ENCODE measurements at places on chromosomes 12 and 14.

DNA sequence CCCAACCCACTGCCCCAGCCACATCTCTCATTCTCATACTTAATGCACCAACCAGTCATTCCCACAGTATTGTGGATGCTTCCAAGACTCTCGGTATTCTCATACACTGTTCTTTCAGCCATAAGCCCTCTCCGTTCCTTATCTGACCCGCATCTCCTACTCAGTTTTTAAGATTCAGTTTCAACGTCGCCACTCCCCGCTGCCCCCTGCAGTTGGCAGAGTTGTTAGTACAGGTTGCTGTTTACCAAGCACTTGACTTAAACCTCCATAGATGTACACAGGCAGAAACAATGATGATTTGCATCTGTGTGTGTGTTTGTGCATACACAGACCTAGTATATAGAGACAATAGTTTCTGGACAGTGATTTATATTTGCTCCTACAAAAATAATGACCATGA is 40.2 kb downstream of the PAH start:
- peak; percentile 15 for DNase-seq

- DNase-seq, result no peak
Observed at GRCh38 chr14:53032161-53032803, 81.4 kb upstream of the FERMT2 start.

- no peak for DNase-seq
Observed at GRCh38 chr12:92085040-92085735, 60.5 kb downstream of the BTG1 start.

DNA sequence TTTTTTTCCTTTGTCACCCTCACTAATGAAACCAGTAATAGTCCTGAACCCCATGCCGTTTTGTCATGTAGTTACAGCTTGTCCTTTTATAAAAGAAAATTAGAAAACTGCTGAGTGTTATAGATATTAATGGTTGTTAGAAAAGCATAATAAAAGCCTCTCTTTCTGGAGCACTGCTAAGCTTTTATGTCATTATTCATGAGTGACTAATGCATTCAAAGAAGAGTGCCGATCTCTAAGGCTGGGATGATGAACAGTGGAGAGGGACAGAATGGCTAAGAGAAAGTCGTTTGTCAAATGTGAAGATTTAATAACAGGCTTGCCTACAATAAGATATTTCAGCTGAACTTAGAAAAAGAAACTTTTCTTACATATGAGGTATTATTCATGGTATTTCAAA is 121.6 kb downstream of the MGAT4C start:
- no peak for DNase-seq

GRCh38 chr12:5022465-5023061 is 21.1 kb upstream of the KCNA5 start:
- DNase-seq, result no peak

GRCh38 chr14:81235096-81235495 is 14.3 kb upstream of the GTF2A1 start:
- DNase-seq, result no peak

DNA sequence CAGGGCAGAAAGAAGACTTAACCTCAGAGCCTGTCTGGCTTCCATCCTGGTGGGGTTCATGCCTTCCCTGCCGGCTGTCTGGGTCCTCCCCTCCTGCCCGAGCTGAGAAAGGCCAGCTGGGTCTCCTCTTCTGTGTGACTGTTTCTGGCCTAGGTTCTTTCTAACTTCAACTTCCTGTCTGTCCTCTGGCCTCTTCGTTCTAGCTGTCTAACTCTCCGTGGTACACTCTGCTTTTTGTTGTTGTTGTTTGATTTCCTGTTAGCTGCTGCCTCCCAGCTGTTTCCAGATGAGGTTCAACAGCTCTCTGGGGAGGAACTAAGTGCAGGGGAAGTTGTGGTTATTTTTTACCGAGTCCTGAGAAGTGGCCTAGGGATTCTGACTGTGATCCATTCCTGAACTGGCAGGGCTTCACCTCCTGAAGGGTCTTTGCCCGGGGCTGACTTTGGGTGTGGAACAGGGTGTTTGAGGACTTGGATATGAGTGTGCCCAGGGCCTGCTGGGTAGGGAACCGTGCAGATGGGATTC is 3.2 kb downstream of the MLXIP start:
- DNase-seq, result peak; percentile 22

- DNase-seq, result peak; percentile 18
Observed at GRCh38 chr14:35938770-35939169, 112.6 kb downstream of the BRMS1L start.

DNA sequence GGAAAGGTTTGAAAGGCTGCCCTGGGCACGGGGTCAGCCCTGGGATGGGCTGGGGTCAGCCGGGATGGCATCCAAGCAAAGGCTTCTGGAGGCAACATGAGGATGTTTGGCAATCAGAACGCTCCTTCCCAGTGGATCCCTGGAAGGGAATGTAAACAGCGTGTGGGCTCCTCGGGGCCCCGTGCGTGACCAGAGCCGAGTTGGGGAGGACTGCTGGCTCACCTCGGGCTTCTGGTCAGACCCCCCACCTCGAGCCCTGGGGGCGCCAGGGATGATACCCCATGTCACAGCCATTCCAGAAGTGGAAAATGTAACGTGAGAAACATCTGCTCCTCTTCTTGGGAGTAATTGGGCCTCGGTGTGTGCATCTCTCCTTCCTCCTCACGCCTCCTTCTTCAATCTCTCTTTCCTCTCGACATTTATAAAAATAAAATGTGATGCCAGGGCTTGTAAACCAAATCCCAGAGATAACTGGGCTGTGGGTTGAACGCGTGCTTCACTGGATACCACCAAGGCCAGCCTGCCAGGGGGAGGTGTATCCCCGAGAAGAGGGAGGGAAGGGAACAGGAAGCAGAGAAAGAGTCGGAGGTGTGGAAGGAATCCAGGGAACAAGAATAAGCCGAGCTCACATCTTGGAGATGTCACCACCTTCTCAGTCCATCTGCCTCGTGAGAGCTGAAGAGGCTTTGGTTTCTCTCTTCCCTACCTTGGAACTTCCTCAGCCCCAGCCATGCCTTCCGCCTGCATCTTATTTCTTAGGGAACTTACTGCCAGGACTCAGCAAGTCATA is 144.8 kb downstream of the NUAK1 start:
- DNase-seq, result no peak

GRCh38 chr14:105507247-105507646 is 16.2 kb downstream of the TEDC1 start:
- no peak for DNase-seq

GRCh38 chr14:35163384-35163783 is 41.0 kb downstream of the PRORP start:
- no peak for DNase-seq

GRCh38 chr12:93292213-93292612 is 85.5 kb upstream of the NUDT4 start:
- no peak for DNase-seq

DNA sequence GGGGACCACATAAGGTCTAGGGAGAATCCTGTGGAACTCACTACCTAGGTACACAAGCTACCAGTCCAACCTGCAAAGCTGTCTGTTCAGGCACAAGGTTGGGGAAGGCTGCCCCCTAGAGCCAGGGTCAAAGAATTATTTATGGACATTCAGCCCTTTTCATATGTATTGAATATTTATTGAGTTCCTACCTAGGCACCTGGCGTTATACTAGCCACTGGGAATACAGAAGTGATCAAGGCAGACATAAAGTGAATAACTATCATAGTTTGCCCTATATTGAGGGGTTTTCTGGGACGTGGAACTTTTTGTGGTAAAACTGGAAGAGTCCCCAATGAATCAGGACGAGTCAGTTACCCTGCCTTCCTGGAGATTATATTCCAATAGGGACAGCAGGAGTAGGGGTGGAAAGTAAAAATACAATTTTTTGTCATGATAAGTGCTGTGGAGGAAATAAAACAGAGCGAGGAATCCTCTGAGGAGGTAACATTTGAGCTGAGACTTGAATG is 5.8 kb upstream of the SLC48A1 start:
- peak; percentile 48 for DNase-seq

- no peak for DNase-seq
Observed at GRCh38 chr12:67871231-67871630, 118.0 kb upstream of the IFNG-AS1 start.

GRCh38 chr14:53226553-53226952 is 73.4 kb upstream of the DDHD1 start:
- no peak for DNase-seq

DNA sequence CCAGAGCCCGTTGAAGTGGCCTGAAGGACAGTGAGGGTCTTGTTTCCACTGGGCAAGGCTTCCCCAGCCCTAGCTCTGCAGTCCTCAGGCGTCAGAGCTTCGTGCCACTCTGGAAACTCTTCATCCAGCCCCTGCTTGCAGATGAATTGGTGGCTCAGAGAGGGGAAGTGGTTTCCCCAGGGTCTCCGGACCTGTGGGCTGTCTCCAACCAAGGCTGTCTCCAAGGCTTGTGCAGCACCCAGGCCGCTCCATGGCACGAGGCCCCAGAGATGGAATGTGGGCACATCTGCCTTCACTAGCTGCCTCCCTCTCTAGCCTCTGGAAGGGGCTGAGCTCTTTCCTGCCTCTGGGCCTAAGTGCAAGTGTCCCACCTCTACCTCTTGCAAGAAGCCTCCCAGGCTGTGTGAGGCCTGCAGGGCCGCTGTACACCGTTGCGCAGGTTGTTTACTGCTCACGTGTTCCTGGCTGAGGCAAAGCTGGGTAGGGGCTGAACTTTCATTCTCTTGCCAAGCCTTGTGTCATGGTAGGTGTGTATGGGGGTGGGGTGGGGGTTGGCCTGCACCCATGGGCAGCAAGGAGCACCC is 11.1 kb downstream of the RIN3 start:
- DNase-seq, result no peak

- DNase-seq, result no peak
Observed at GRCh38 chr12:55985341-55985740, 11.5 kb downstream of the RAB5B start.

- DNase-seq, result peak; percentile 51
Observed at GRCh38 chr14:95291859-95292542, 27.7 kb downstream of the CLMN start.

GRCh38 chr12:75665216-75665615 is 153.8 kb upstream of the KRR1 start:
- DNase-seq, result no peak

DNA sequence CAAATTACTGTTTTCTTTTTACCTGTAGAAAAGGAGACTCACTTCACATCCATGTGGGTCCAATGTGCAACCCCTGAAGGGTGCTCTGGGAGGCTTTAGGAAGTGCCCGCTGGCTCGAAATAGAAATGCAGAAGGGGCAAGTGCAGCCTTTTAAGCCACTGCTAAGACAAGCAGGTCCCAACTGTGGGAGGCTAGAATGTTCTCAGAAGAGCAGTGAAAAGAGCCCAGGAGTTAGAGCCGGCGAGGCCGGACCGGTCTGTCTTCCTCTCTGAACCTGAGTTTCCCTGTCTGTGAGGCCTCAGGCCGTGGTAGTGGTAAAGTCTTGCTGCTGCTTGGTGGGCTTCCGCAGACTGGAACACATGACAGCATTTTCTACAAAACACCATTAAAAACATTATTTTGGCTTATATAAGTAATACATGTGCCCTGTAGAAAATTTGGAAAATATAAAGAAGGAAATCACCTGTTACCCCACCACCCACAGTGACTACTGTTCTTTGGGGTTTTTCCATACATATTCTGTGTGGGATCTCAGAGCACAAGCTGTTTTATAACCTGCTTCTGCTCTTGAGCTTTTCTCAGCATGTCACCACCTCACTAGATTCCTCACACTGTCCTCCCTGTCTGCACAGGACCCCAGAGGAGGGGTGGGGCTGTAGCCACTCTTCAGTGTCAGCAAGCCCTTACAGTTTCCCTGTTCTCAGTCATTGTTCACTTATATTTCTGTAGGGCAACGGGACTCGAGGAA is 6.0 kb downstream of the CKB start:
- no peak for DNase-seq

- DNase-seq, result no peak
Observed at GRCh38 chr12:59828521-59828920, 232.7 kb downstream of the SLC16A7 start.

- no peak for DNase-seq
Observed at GRCh38 chr14:99924379-99924778, 131.2 kb downstream of the EML1 start.

DNA sequence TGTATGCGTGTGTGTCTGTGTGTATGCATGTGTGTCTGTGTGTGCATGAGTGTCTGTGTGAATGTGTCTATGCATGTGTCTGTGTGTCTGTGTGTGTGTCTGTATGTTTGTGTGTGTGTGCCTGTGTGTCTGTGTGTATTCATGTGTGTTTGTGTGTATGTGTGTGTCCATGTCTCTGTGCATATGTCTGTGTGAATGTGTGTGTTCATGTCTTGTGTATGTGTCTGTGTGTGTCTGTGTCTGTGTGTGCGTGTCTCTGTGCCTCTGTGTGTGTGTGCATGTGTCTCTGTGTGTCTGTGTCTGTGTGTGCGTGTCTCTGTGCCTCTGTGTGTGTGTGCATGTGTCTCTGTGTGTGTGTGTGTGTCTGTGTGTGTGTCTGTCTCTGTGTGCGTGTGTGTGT is 82.4 kb downstream of the NINJ2 start:
- no peak for DNase-seq

DNA sequence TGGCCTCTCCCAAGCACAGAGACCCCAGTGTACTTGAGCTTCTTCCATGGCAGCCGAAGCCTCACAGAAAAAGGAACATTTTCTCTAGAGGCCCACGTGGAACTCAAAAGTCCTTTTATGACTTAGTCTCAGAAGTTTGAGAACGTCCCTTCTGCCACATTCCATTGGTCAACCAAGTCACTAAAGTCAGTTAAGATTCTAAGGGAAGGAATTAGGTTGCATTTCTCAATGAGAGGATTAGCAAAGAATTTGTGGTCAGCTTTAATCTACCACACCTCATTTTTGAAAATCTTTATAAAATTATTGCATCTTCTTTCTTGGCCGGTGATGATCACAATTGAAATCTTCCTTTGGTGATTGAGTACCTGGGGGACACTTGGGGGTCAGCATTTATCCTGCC is 279.9 kb upstream of the TBX3 start:
- no peak for DNase-seq

- DNase-seq, result no peak
Observed at GRCh38 chr12:20822925-20823324, 12.4 kb downstream of the SLCO1B3 start.

DNA sequence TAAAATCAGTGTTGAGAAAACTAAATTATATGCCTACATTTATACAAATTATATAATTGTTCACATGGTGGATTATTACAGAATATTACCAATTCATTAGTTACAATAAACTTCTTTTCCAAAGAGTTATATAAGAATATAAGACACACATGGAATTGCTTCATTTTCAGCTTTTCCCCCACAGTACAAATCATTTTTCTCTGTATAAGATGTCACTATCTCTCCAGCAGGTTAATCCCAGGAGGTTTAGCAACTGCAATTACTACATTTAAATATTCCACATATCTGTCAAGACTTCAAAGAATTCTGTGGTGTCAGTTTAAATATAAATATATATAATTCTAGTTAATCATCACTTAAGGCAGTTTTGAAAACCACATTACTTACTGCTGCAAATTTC is 59.6 kb upstream of the G2E3 start:
- DNase-seq, result no peak

DNA sequence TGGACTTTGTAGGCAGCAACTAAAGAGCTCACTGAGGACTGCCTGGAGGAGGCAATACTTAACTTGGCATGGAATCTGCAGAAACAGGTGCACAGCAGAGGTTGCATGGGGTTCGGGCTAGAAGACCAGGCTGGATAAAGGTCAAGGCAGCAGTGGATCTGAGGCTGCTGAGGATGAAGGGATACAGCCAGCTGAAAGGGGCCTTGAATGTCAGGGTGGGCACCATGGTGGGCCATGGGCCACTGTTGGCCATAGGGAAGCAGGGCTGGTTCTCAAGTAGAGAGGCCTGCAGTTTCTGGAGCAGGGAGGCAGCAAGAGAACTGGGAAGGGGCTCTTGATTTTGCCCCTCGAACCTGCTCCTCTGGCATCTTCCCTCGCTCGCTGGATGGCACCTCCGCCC is 55.5 kb downstream of the C14orf132 start:
- no peak for DNase-seq

GRCh38 chr12:53624956-53625355 is 1.2 kb downstream of the ATF7 start:
- no peak for DNase-seq

GRCh38 chr14:50892255-50892654 is 20.4 kb downstream of the ABHD12B start:
- no peak for DNase-seq
